ENCODE measurements at places on chromosomes 6 and 20.

GRCh38 chr6:30022189-30022588 lies 38.9 kb upstream of the POLR1H start:
- no peak for DNase-seq

DNA sequence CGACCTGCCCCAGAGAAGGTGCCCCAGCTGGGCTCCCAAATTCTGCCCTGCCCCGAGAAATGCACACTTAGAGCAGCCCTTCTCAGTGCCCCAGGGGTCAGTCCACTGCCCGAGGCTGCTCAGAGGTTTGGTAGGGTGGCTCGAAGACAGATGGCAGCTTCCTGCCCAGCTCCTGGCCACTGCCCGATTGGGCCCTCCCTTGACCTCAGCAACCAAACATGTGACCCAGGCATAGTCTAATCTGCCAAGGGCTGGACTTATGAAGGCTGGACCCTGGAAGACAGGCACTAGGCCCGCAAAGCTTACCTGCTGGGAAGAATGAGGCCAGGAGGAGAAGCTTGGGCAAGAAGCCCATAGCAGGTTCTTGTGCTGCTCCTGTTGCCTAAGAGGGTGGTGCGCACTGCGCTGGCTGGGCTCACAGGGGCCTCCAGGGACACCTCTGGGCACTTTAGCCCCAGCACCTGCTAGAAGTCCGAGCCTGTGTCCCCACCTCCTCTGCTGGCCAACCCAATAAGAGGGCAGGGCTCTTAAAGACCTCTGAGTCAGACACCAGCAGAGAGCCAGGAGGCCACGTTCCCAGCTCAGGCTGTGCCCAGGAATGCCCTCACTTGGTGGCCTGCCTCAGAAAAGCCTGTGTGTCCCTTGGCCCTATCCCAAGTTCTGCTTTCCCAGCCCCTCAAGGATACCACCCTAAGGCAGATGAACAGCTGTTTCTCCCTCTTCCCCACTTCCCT lies 5.5 kb downstream of the SIGLEC1 start:
- DNase-seq = no peak

- DNase-seq = no peak
Observed at GRCh38 chr20:38225240-38225899, 35.2 kb downstream of the KIAA1755 start.

- DNase-seq = peak; percentile 27
Observed at GRCh38 chr20:8132484-8133309, 631 bp downstream of the PLCB1 start.

GRCh38 chr6:88369262-88369661 lies 203.1 kb upstream of the CNR1 start:
- DNase-seq = no peak

DNA sequence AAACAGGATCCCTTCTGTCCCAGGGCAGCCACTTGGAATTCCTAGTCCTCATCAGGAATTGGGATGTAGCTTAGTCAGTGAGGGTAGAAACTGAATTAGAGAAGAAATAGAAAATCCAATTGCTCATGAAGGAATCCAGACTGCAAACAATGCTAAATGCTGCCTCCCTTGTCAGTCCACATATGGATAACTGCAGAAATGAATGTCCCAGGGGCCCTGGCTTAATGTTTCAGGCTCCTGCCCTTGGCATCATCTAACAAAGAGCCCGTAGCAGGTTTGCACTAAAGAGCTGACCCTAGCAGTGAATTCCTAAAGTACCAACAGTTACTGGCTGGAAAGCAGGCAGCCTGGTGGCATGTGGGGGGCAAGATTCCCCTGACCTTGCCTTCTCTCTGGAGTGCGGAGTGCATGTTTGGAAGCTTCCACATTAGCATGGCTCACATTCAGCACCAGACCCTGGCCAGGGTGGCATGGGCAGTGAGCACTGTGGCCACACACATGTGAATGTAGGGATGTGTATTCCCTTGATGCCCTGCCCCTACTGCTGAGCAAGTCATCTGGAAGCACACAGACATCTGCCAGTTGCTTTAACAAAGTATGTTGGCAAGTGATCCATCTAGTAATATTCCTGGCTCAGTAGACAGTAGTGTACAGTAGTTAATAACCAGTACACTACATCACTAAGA lies 394.5 kb downstream of the CDC5L start:
- no peak for DNase-seq

- no peak for DNase-seq
Observed at GRCh38 chr6:111824608-111825337, 48.5 kb downstream of the FYN start.

DNA sequence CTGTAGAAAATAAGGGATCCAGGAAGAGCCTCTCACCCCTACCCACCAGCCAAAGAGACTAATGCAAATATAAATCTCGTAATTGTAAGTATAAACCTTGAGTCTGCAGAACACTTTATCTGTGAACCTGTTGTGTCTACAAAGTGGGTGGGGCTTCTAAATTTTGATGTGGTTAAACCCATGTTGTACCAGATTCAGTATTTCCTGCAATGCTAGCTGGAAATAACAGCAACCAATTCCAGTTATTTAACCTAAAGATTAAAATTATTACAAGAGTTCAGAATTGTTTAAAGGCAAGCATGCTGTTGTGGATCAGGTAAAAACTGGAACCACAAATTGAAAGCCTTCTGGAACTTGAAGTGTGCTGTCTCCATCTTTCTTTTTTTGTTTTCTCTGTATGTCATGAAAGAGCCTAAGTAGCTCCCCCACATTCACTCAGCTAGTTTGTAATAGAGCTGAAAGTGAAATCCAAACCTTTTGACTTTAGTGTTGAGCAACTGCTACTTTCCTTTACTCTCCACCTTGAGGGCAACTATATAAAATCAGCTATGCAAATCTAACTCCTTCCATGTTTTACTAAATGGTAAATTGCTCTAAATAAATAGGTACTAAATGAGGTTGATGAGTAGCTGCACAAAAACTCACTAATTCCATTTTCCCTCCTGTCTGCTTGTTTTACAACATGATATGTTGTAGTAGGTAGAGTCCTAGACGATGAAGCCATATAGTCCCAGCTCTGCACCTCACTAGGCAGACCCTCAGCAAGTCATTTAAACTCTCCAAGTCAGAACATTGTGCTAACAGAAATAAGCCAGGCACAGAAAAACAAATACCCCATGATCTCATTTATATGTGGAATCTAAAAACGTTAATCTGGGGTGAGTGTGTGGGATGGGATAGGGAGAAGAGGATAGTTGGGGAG lies 17.9 kb upstream of the THEMIS start:
- no peak for DNase-seq

GRCh38 chr6:150001295-150002008 lies 23.9 kb downstream of the RAET1L start:
- DNase-seq = no peak

GRCh38 chr6:28383235-28384142 lies 16.1 kb downstream of the ZSCAN12 start:
- peak; percentile 76 for DNase-seq

DNA sequence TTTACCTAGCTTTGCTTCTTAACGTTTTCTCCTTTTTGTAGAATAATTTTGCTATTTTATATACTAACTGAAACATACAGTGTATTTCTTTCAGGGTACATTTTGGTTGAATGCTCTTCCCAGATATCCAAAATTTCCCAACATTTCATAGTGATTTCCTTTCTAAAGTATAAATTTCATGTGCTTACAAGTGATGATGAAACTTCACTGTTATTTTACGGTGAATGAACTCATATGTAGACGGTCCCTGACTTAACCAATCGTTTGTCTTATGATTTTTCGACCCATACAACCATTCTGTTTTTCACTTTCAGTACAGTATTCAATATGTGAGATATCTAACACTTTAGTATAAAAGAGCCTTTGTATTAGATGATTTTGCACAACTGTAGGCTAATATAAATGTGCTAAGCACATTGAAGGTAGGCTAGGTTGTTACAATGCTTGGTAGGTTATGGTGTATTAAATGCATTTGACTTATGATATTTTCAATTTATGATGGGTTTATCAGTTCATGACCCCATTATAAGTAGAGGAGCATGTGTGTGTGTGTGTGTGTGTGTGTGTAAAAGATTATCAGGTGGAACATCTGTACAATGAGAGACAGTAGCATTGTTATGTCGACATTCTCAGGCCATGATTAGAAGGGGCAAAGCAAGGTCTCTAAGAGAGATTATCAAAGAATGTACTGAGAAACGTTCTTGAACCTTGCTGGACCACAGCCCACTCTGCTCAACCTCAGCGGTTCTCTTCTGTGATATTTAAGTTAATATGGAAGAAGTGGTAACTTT lies 20.9 kb downstream of the HIVEP1 start:
- no peak for DNase-seq

- no peak for DNase-seq
Observed at GRCh38 chr6:111032484-111033140, 50.8 kb downstream of the RPF2 start.

DNA sequence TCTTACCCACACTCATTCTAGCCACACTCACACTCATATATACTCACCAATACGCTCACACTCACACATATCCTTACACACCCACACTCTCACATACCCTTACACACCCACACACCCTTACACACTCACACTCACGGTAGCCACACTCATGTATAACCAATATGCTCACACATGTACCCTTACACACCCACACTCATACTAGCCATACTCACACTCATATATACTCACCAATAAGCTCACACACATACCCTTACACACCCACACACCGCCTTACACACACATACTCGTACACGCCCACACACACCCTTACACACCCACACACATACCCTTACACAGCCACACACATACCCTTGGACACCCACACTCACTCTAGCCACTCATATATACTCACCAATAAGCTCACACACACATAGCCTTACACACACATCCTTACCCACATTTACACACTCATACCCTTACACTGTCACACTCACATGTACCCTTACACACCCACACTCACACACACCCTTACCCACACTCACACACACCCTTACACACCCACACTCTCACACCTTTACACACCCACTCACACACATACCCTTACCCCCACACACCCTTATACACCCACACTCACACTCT lies 192.5 kb upstream of the SNX9 start:
- no peak for DNase-seq

- no peak for DNase-seq
Observed at GRCh38 chr20:47035026-47035590, 140.5 kb downstream of the EYA2 start.

GRCh38 chr20:31859266-31859997 lies 10.9 kb downstream of the DUSP15 start:
- DNase-seq = no peak

DNA sequence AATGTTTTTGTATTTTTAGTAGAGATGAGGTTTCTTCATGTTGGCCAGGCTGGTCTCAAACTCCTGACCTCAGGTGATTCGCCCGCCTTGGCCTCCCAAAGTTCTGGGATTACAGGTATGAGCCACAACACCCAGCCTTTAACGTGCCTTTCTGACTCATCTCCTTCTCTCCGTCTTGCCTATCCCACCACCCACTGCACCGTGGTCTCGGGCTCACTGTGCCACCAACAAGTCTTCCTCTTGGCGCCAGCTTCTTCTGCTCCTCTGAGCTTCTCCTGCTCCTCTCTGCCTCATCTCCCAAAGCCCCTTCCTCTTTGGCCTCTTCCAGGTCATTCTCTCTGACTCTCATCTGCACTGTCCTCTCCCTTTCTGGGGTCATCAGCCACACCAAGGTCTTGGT lies 41.0 kb downstream of the TMEM242 start:
- no peak for DNase-seq

DNA sequence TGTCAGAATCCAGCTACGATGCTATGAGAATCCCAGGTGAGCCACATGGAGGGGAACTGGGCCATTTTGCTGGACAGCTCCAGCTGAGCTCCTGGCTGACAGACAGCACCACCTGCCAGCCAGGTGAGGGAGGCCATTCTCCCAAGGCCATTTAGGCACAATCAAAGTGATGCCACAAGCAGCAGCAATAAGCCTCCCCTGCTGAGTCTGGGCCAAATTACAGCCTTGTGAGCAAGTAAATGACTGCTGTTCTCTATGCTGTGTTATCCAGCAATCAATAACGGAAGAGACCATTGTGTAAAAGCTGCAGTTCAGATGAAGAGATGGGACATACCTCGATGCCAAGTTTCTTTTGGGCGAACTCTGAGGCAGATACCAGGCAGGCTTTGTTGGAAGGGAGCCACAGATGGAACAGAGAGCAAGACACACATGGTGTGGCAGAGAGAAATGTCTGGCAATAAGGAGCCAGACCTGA lies 14.0 kb upstream of the SCGN start:
- DNase-seq = no peak

Measured in CD4-positive, alpha-beta T cell treated with Interferon alpha-2 for 1 hour (primary cell).